ENCODE measurements at places on chromosomes 7 and 10. TPM values are rescaled to one million over a fixed set of nuclear protein-coding genes. Genes with fewer than 3 reads are reported as not detected.

DNA sequence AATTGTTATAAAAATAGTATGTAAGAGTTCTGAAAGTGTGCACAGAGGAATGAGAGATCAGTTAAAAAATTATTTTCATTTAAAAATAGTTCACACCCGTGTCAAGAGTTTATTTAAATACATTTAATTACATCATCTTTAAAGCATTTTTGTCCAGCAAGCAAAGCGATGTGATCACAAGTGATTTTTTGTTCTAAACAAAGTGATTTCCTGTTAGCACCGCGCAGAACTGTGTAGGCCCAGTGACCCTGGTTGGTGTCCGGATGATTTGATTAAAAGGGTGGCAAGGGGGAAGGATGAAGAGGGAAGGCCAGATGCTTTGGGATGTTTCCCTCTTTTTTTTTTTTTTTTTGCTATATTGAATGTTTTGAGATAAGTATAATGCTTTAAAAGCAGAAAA lies 227.8 kb upstream of the PITRM1 start:
- DNase-seq, result no peak

Gene TAS2R3
- 0.92 TPM for polyA plus RNA-seq

Gene AOAH
- polyA plus RNA-seq, result 3.3 TPM

Gene ARPC1B
- 44.8 TPM for polyA plus RNA-seq

GRCh38 chr7:64871761-64872160 lies 31.3 kb upstream of the ZNF273 start:
- DNase-seq, result no peak

Gene ACHE
- polyA plus RNA-seq, result 3.4 TPM

Gene TFEC
- 38.6 TPM for polyA plus RNA-seq

GRCh38 chr10:61812052-61812721 lies 89.3 kb upstream of the ARID5B start:
- no peak for DNase-seq

Gene PLOD3
- polyA plus RNA-seq, result 54.4 TPM

Gene ZNF488
- 5.2 TPM for polyA plus RNA-seq

DNA sequence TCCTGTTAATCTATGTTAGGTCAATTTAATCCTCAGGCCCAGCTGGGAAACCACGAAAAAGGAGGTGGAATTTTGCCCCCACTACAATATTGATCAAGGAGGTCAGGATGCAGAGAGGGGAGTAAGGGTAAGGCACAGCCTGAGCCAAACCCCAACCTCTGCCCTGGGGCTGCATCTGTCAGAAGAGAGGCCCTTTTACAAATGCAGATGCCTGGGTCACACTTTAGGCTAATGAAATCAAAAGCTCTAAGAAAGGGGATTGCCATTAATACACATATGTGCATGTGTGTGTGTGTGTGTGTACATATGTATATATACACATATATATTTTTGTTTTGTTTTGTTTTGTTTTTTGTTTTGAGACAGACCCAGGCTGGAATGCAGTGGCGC lies 25.5 kb upstream of the TRUB1 start:
- DNase-seq, result no peak

DNA sequence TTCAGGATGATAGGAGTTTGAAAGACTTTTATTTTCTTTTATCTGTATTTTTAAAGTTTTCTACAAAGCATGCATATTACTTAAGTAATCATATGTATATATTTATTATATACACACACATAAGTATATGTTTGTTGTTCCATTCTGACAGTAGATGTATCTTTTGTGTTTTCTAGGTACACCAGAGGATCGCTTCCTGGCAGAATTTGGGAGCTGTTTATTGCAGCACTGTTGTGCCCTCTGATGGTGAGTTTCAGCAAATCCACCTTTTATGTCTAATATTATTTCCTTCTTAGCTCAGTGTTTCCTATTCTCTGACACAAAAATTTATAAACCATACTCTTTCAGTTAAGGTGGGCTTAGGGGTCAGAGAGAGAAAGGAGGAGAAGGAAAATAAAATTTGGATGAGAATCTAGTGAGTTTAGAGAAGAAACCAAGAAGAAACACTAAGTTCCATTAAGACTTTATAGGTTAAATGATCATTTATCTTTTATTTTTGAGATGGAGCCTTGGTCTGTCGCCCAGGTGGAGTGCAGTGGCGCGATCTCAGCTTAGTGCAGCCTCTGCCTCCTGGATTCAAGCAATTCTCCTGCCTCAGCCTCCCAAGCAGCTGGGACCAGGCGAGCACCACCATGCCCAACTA lies 59.2 kb upstream of the OIT3 start:
- DNase-seq, result peak; percentile 12

Gene C7orf57
- polyA plus RNA-seq, result 0.49 TPM

DNA sequence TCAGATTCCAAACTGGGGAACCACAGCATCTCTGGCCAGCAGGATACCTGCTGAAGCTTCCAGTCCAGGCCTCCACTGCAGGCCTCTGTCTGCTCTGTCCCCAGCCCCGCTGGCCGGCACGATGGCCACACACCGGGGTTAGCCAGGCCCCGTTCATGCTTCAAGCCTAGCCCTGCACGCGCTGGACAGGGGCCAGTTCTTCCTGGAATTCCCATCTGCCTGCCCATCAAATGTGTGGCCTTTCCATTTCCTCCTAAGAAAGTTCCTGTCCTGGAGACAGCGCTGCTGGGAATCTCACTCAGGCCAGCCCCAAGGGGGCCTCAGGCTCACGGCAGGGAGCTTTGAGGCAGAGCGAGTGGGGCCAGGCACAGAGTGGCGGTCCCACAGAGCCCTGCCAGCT lies 18.0 kb downstream of the SH2B2 start:
- DNase-seq, result no peak

DNA sequence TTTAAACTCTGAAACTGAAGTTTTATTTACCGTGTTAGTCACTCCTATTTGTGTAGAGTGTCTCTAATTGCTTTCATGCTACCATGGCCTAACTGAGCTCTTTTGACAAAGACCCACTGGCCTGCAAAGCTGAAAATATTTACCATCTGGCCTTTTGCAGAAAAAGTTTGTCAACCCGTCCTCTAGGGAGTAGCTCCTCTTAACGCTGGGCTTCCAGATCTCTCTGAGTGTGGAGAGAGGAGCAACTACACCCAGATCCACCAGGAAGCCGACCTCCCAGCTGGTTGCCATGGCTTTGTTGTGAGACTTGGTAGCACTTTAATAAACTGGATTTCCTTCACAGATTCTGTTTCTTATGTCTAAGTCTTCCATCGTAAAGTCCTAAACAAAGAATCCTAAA lies 4.2 kb upstream of the C10orf71 start:
- DNase-seq, result no peak

DNA sequence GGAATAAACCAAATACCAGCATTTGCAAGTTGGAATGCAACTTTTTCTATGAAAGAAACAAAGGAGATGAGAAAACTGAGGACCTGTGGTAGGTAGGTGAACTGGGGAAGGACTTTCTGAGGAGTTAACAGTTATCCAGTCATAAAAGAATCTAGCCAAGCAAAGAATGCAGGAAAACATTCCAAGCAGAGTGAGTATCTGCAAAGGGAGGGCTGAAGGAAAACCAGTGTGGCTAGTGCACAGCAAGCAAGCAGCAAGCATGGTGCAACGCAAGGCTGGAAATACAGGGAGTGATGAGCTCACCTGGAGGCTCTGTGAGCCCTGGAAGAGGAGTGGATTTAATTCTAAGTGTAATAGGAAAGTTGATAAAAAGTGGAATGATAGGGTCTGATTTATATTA lies 44.0 kb downstream of the RTKN2 start:
- no peak for DNase-seq

DNA sequence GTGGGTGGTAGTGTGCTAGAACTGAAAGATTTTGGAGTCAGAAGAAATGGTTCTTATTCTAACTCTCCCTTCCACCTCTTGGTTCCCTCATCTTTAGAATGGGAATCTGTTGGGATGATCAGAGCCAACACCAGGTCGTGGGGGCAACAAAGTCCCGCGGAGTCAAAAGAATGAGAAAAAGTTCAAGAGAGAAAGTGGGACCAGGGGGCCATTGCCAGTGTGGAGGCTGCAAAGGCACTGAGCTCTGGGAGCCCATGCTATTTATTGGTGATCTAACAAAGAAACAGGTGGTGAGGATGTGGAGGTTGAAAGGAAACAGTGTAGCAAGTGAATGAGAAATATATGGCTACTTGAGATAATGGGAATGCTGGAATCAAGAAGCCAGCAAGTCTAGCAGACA lies 29.4 kb downstream of the AGAP4 start:
- DNase-seq, result no peak

GRCh38 chr10:97065128-97065527 lies 120.6 kb downstream of the SLIT1 start:
- no peak for DNase-seq

Gene CH25H
- 0.23 TPM for polyA plus RNA-seq

DNA sequence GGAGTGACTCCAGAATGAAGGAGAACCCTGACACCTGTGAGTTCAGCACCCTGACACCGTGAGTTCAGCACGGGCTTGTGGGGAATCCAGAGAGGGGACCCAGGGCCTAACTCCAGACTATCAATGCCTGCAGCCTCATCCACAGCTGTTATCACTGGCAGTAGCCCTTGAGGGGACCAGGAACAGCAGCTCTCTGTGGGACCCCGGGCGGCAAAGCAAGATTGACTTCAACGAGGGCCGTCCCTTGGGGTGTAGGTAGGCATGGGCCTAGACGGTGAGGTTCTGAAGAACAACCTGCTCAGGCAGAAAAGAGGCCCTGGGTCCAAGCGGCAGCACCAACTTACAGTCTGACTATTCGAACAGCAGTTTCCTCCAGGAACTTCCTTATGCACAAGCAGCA lies 8.9 kb downstream of the GRID1 start:
- no peak for DNase-seq

DNA sequence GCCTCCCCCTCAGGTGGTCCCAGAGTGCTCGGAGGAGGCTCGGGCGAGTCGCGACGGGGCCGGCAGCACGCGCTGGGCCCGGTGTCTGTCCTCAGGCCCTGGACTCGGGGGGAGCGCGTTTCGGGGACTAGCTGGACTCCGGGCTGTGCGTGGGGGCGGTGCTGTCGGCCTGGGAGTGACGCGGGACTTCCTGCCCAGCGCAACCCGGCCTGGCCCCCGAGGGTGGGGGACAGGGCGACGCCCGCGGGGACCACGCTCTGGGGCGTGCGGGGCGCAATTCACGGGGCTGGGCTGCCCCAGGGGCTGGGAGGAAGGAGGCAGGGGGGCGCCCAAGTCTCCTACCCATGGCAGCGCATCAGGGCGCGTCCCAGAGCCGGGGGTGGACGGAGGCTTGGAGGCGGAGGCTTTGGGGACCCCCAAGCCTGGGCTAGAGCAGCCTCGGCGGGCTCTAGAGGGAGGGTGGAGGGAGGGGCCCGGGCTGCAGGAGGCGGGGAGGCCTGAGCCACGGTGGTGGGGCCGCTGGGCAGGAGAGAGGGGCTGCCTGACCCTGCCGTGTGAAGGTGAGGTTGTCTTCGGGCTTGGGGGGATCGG lies 2.3 kb upstream of the VENTX start:
- no peak for DNase-seq

DNA sequence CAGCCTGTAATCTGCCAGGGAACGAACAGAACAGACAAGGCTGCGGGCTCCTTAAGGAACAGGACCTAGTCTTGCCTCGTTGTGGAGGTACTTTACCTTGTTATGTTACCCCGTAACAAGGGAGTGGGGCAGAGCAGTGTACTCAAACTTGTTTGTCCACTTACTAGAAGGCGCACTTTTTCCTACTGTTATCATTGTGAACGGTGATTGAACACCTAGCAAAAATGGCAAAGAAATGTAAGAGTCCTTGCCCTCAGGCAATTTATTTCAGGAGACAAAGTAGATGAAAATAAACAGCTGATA lies 620 bp upstream of the IMPDH1 start:
- no peak for DNase-seq

Gene STEAP4
- polyA plus RNA-seq, result 0.28 TPM

- DNase-seq, result no peak
Measured at GRCh38 chr7:22601812-22602565, 102.0 kb upstream of the STEAP1B start.

DNA sequence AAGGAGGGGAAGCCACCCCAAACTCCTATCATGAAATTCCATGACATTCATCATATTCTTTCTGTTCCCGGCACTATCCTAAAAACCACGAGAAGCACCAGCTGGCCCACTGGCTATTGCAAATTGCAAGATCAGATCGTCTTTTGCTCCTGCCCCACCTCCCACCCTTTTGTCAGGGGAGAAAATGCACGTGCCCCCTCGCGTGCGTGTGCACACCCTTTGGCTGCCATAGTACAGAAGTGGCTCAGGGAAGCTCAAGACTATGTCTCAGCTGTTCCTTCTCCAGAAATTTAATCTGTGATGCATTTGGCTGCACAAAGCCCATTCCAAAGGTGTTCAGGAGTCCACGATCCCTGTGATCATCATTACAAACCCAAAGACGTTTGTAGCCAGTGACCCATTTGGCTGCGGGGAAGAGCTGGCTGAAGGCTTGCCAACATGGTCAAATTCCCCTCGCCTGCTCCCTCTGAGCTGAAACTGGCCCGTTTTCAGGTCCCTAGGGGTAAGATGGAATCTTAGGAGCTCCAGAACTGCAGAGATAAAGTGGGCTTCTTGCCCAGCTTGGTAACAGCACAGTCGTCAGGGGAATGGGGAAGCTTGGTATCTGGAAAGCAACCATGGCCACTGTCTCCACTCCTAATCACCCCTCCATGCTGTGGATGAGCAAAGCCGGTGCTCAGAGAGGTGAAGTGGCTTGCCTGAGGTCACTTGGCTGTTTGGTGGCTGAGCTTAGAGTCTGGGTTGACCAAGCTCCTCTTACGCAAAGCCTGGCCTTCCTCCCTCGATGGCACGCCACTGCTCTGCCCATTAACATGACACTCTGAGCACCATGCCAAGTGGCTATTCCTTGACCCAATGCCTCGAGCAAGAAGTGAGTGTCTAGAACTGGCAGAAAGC lies 155.4 kb downstream of the NEURL1 start:
- DNase-seq, result no peak

DNA sequence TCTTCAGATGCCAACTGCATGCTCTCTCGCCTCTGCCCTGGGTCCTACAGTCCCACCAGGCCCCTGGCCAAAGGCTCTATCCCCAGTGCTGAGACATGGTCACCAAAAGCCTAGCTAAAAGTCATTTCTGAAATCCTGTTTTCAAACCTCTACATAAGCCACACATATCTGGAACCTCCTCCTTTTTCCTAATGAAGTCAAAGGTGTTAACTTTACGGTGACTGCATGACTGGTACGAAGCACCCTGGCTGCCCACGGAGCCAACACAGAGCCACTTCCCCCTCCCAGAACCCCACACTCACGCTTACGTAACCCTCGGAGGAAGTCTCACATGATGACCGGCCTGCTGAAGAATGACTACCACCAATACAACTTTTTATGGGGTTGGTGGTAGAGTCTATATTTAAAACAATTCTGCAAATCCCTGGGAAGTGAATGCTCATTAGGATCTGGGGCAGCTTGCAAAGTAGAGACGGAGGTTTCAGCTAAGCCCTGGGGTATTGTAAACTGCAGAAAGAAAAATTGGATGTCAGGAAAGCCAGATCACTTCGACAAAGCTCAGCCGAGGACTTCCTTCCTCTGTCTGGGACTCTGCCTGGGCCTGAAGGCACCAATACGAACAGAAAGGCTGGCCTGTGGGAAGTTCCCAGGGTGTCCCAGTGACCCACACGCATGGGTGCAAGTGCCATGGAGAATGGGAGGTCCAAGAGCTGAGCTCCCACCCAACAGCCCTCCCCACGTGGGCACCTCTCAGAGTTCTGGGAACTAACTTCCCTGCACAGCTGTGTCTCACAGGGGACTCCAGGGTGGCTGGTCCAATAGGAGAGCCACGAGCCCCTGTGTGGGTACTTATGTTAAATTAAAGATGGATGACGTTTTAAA lies 50.7 kb downstream of the PDGFA start:
- DNase-seq, result no peak

GRCh38 chr7:131502810-131503508 lies 53.5 kb downstream of the PODXL start:
- no peak for DNase-seq

Gene MPP7
- polyA plus RNA-seq, result 6.9 TPM

Gene AKR1D1
- 0.17 TPM for polyA plus RNA-seq

Gene TAS2R41
- polyA plus RNA-seq, result not detected

GRCh38 chr7:102326157-102326889 lies 29.9 kb downstream of the SPDYE6 start:
- DNase-seq, result no peak

Measured in renal cortex interstitium (tissue), 15 donors.